Glomerular endothelial cell (primary cell): ENCODE measurements at places on chromosomes 4 and X. TPM values are rescaled to one million over a fixed set of nuclear protein-coding genes. Genes with fewer than 3 reads are reported as not detected.

GRCh38 chr4:10504570-10505179, 47.4 kb upstream of the ZNF518B start:
- no peak for DNase-seq

DNA sequence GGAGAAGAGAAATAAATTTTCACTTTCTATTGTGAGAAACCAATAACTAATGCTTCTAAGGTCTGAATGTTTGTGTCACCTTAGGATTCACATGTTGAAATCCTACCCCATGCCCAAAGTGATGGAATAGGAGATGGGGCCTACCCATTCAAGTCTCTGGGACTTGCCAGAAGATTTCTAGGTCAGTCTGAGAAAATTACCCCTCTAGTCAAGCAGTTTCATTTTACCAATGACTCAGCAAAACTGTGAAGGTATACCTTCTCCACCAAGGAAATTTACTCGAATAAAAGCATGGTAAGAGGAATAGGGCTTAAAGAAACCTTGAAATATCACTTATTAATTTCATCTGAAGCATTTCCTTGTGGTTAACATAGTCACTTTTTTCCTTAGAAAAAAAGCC, 23.5 kb upstream of the PAPSS1 start:
- DNase-seq: no peak

DNA sequence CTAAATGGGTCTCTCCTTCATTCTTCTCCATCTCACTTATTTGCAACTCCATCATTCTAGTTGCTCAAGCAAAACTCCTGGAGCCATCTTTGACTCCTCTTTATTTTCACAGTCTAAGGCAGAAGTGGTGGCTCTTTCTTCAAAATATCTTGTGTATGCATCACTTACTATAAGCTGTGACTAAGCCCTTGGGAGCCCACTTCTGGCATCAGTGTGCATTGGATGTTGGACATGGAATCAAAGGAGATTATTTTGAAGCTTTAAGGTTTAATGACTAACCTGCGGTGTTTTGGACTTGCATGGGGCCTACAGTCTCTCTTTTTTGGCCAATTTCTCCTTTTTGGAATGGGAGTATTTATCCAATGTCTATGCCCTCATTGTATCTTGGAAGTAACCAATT, 276.8 kb downstream of the SPOCK3 start:
- no peak for DNase-seq

DNA sequence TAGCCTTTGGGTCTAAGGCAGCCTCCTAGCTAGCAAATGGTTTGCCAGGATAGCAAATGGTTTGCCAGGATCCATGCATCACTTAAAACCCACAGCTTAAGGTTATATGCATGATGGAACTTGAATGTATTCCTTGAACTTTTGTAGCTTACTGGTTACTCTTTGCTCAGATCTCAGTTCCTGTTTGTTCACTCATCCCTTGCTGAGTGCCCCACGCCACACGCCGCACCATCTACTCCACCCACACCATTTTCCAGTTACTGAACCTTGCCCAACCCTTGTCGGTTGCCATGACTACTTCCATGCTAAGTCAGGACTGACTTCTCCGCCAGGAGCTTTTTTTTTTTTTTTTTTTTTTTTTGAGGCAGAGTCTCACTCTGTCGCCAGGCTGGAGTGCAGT, 29.5 kb upstream of the XIAP start:
- DNase-seq: no peak

- DNase-seq: no peak
Observed at GRCh38 chrX:30572004-30572403, 5.6 kb downstream of the TASL start.

GRCh38 chr4:182560358-182560757, 317.2 kb downstream of the TENM3 start:
- no peak for DNase-seq

DNA sequence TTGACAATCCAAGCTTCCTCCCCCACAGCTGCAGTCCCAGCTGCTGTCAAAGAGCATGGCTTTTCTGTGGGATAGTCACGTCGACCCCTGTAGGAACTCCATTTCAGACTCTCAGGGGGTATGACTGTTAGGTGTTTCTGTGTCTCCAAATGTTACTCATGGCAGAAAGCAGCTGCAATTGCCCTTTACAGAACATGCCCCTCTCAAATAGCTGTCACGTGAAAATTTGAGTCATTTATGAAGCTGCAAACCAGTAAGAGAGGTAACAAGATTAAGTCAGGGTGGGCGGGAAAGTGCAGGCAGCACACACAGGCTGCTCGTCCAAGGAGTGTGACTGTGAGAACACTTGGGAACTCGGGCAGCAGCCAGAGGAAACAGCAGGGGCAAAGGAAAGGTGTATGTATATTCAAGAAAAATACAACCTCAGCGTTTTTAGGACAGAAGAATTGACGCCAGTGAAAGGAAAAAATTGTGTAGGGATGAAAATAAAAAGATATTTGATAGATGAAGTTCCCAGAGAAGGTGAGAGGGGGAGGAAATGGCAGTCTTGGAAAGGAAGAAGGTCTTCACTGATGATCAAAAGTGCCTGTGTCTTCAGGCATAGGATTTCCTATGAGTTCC, 66.5 kb upstream of the TMEM184C start:
- no peak for DNase-seq

DNA sequence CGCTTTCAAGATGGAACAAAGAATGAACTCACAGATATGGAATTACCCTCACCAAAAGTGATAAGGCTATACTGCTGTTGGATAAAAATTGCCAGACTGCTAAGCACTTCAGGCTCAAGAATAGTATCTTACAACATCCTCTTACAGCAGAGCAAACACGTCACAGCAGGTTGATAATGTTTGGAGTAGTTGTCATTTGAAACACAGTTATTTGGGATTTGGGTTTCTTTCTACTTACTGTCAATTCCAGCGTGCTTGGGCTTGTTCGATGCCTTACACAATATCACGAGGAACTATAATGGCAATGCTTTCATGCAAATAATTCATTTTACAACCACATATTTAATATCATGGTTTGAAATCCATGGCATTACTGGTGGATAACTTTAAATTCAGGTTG, 1223.7 kb upstream of the AGA start:
- no peak for DNase-seq

- no peak for DNase-seq
Observed at GRCh38 chrX:2962381-2962780, 33.2 kb upstream of the ARSD start.

DNA sequence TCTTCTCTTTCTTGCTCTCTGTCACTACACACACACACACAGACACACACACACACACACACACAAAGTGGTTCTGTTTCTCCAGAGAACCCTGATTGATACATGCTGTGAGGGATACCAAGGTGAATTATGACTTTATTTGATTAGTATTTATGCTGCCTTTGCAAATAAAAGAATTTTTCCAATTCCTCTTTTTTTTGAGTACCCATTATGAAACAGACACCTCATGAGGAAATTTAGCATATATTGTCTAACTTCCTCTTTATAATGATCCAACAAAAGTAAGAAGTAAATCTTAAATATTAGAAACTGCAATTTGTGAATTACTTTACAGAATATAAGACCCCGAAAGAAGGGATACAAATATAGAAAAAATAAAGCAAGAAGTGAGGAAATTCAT, 14.3 kb upstream of the RAB28 start:
- DNase-seq: no peak

DNA sequence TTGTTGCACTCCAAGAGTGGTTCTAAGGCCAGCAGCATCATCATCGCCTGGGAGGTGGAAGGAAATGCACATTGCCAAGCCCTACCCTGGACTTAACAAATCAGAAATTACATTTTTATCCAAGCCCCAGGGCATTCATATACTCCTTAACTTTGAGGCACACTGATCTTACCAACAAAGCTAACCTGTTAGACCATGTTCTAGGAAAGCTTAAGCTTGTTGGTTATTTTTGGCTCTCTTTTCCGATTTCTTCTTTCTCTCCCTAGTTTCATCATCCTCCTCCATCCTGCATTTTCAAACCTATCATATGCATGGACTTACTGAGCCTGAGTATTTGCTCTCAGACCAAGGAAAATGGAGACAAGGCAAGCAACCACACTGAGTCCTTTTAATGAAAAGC, 133.4 kb downstream of the OPHN1 start:
- DNase-seq: no peak

- no peak for DNase-seq
Observed at GRCh38 chrX:9737363-9737762, 28.3 kb downstream of the GPR143 start.

- no peak for DNase-seq
Observed at GRCh38 chrX:68413254-68413653, 20.0 kb downstream of the OPHN1 start.

DNA sequence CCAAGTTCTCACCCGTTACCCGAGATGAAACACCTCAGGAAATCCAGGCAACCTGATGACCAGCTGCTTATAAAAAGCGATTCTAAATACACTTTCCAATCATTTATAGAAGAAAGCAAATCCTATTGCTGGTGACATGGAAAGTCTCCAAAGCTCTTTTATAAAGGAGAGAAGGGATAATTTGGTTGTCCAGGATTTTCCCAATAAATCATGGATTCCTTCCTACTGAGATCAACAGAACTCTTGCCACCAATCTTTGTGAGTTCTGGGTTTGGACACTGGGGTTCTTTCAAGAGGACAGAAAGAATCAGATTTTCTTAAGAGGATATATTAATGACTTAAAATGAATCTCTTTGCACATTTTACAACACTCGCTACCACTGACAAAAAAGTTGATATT, 24.7 kb upstream of the SOD3 start:
- DNase-seq: no peak

RHOH gene
- 0.82 TPM in 1 of 2 replicates, not detected in the other for total RNA-seq

TCEAL2 gene
- total RNA-seq: not detected in 2 replicates

PNCK gene
- total RNA-seq: not detected in 2 replicates

DDX60 gene
- total RNA-seq: 27.6 and 34.8 TPM in 2 replicates

SPANXB1 gene
- total RNA-seq: not detected in 2 replicates

EPHA5 gene
- 0.05 and 0.41 TPM in 2 replicates for total RNA-seq

ASB11 gene
- not detected in 2 replicates for total RNA-seq

PRDM8 gene
- total RNA-seq: 0.73 and 2.5 TPM in 2 replicates

CNGA1 gene
- 0.19 TPM in 1 of 2 replicates, not detected in the other for total RNA-seq

RELL1 gene
- 199 and 213 TPM in 2 replicates for total RNA-seq

PTTG2 gene
- not detected in 2 replicates for total RNA-seq

CT45A10 gene
- total RNA-seq: not detected in 2 replicates
